ENCODE measurements at places on chromosomes 16 and 17. TPM values are rescaled to one million over a fixed set of nuclear protein-coding genes. Genes with fewer than 3 reads are reported as not detected.

The EFNB3 gene
- 0.38 TPM for total RNA-seq

The ATMIN gene
- total RNA-seq, result 21.0 TPM

The C17orf50 gene
- total RNA-seq, result not detected

The ZPBP2 gene
- total RNA-seq, result not detected

The RANBP10 gene
- total RNA-seq, result 11.6 TPM

The UQCRC2 gene
- total RNA-seq, result 634 TPM

The KREMEN2 gene
- total RNA-seq, result not detected

The TP53TG3F gene
- not detected for total RNA-seq

The MRTFB gene
- 61.8 TPM for total RNA-seq

The DNAH2 gene
- total RNA-seq, result 0.06 TPM

The MT1B gene
- total RNA-seq, result not detected

The SUPT6H gene
- total RNA-seq, result 47.9 TPM

The HID1 gene
- total RNA-seq, result 8.8 TPM

The TBKBP1 gene
- 20.4 TPM for total RNA-seq
